GM12864 (cell line): ENCODE measurements at places on chromosomes 3 and 15.

DNA sequence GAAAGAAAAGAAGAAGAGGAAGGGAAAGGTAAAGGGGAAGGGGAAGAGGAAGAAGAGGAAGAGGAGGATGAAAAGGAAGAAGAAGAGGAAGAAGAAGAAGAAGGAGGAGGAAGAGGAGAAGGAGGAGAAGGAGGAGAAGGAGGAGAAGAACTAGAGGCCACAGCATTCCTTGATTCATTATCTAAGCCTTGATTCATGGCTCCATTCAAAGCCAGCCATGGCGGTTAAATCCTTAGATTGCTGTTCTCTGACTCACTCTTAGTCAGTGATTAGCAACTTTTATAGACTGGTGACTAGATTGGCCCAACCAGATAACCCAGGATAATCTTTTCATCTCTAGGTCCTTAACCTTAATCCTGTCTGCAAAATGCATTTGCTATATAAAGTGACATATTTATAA is 47.6 kb downstream of the OSTN start:
- DNase-seq = no peak

- no peak for DNase-seq
These were observed 145.0 kb downstream of the ARNT2 start for GRCh38 chr15:80549191-80549590.

DNA sequence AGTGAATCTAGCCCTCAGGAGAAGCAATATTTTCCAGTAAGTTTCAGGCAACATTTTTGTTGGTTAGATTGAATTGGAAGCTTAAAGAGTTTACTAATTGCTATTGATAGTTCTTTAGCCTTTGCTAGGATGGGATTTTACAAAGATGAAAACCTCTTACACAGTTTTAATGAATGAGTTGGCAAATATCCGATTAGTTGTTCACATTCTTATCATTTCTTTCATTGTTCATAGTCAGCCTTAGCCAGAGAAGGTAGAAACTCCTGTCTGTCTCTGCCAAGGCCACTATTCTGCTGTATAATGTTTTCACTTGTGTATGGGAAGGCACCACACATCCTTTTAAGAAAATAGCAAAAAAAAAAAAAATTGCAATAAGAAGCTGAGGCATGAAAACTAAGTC is 222.0 kb upstream of the MANF start:
- DNase-seq = no peak

DNA sequence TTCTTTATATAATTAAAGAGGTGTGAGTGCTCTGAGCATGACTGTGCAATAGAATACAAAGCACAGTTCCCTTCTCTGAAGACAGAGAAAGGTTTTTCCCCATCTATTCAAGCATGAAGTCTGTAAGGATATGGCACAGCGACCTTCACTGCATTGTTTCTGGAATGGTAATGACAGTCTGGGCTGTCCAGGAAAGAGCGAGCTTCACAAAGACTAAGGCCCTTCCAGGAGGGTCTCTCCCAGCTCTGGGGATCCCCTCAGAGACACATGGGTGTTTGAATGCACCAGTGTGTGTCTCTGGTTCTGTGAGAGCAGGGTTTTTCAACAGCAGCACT is 179.9 kb upstream of the NR2E3 start:
- DNase-seq = no peak

DNA sequence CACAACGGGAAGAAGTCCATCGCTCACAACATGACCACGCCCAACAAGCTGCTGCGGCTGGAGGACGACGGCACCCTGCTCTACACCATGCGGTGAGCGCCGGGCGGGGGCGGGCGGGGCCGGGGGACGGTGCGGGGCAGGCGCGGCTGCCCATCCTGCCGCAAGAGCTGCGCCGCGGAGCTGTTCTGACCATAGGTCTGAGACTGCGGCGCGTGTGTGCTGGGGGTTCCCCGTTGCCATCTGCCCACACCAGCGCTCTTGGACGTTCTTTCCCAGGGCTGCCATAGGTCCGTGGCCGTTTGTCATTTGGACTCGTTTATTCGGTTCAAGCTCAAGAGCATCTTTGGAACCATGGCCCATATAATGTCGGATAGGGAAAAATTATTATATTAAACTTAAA is 16.6 kb downstream of the GABRA5 start:
- no peak for DNase-seq

DNA sequence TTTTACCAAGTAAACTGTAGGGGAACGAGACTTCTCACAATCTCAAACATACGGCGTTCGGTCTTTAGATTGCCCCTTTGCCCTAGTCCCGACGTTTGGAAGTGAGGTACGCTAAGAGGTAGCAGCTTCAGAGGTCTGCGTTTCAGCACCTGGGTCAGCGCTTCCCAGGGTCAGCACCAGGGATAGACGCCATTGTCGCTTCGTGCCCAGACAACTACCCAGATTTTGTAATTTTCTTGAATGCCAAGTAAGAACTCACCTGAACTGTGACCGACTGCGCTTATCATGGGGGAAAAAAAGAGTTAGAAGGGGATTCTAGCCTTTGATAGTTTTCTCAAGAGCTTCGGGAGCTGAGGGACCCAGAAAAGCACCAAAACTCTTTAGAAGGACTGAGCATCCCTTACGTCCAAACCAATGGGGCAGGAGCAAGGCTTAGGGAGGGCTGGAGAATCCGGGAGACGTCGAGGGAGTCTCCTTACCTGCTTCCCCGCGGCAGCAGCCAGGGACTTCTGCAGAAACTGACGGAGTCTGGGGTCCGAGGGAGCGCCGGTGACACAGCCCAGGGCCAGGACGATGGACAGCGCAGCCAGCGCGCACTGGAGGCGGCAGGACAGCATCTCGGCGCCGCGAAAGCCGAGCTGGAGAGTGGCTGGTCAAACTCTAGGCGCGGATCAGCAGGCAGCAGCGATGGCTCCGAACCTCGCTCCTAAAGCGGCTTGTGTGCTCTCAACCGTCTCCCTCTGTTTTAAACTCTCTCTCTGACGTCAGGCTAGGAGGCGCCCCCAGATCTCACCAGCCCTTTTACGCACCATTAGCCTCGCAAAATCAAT is at the start of gene SST:
SST (minus strand) TSS at position 720 of the 830 bp plus-strand sequence; CDS start at position 617, 103 bp downstream.
- no peak for DNase-seq

GRCh38 chr3:56428667-56429066 is 39.6 kb downstream of the ERC2 start:
- no peak for DNase-seq

- no peak for DNase-seq
These were observed 173.7 kb downstream of the KBTBD8 start for GRCh38 chr3:67171841-67172240.

DNA sequence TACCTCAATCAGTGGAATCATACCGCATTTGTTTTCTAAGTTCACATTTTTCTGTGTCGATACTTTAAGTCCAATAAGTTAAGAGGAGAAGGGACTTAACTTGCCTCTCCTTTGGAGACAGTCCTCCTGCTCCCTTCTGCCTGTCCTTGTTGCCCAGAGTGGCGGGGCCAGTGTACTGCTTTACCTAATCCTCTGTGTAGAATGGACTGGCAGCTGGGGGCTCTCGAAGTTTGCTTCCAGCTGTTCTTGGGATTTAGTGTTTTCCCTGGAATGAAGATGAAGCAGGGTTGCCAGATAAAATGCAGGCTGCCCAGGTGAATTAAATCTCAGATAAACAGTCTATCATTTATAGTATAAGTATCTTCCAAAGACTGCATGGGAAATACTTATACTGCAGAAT is 287.6 kb upstream of the C2CD4B start:
- DNase-seq = no peak

GRCh38 chr3:112555535-112556170 is 6.1 kb downstream of the ATG3 start:
- DNase-seq = no peak

- DNase-seq = no peak
These were observed 302.0 kb downstream of the CLSTN2 start for GRCh38 chr3:140236836-140237501.

DNA sequence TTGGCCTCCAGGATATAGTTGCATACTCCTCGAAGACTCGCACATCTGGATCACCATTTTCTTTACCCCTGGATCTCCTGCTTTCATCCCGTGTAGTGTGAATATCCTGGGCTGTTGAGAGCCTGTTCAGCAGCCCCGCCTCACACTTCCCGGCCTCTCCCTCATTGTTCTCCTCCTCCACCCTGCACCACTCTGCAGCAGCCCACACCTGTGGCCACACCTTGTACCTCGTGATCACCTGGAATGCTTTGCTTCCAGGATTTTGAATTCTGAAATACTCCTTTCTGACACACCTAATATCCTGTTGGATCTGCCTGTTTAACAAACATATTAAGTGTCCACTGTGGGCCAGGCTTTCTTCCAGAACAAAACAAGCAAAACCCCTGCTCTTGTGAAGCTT is 14.4 kb downstream of the ABHD17C start:
- no peak for DNase-seq

DNA sequence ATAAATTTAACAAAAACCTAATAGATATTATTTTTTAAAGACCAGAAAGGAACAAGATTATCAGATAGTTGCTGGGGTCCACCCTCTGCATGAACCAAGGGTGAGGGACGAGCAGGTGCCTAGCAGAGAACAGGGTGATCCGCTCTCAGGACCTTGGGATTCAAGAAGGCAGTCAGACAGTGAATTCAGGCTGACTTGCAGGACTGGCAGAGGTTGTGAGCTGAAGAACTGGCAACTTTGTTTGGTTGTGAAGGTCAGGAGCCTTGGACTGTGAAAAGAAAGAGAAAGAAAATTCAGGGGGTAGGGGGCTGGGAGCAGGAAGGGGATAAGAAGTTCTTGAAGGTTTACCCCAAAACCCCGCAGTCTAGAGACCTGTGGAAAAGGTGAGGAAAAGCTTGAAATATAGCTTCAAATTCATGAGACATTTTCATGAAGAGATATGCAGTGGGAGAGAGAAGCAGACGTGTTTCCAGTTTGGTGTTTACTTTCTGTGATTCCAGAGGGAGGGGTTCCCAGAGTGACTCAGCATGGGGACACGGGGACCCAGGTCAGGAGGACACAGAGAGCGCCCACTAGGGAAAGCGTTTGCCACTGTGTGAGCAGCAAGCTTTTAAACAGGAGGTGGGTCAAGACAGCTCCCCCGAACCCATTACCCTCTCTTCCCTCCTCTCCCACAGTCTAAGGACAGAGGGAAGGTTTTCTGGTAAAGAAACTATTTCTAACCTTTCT is 217.2 kb upstream of the UMPS start:
- DNase-seq = no peak

DNA sequence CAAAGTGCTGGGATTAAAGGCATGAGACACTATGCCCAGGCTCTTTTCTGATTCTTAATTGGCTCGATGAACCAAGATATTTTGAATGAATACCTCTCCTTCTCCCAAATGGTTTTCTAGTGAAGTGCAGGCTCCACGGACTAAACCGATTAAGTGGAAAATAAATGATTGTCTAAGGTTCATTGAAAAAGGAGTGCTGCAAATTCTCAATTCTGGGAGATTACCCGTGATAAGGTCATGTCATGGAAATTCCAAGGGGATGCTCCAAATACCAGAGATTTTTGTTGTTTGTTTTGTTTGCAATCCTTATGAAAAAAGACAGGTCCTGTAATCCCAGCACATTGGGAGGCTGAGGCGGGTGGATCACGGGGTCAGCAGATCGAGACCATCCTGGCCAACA is 406.9 kb upstream of the TBL1XR1 start:
- DNase-seq = no peak

GRCh38 chr3:171862392-171862791 is 19.2 kb downstream of the TMEM212 start:
- DNase-seq = no peak

DNA sequence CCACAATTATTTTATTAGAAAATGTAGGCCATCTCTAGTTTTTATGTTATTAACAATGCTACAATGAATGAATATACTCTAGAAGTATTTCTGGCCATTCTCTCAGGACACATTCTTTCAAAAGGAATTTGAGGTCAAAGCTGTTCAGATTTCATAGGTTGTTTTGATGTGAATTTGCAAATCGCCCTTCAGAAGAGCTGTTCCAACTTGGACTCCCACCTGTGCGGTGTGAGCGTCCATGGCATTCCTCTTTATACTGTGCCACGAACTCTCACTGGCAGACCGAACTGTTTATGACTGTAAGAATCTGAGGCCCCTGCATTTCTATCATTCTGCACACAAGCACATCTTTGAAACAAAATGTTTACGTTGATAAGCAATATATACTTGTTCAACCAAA is 18.6 kb upstream of the SLC24A5 start:
- no peak for DNase-seq

DNA sequence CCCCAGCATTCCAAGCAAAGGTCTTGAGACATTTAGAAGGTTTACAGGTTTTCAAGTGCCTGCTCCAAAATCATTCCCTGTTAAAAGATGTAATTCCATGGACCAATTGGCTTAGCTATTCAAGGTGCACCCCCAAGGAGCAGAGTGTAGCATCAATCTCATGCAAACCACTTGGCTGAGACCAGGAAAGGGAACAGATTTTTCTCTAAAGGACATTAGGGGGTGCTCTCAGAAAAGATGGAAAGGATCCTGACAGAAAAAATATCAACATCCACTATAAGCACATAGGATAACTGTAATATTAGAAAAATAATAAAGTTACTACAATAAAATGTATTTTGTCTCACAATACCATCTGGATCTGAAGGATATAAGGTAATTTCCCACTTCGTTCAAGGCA is 328.0 kb upstream of the CDIN1 start:
- no peak for DNase-seq

GRCh38 chr3:62109534-62109933 is 263.8 kb downstream of the FEZF2 start:
- no peak for DNase-seq

GRCh38 chr3:9033867-9034266 is 70.6 kb upstream of the RAD18 start:
- peak; percentile 4 for DNase-seq

- DNase-seq = no peak
These were observed 76.1 kb downstream of the SYNPR start for GRCh38 chr3:63354160-63354559.
